ENCODE measurements at places on chromosomes 4 and X.

DNA sequence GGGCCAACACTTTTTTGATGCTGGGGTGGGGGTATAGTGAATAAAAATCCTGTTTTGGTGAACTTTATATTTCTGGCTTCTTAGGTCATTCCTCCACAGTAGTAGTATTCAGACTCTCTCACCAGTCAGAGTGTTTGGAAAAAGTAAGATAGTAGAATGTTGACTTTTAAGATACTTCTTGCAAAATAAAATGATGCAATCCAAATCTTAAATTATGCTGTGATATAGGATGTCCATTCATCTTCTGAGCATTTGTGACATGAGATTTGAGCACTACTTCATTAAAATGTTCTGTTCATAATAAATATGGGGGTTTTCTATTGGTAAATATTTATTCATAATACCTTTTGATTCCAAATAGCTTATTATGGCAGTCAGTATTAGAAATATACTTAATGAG lies 70.1 kb downstream of the BMP2K start:
- no peak for DNase-seq

DNA sequence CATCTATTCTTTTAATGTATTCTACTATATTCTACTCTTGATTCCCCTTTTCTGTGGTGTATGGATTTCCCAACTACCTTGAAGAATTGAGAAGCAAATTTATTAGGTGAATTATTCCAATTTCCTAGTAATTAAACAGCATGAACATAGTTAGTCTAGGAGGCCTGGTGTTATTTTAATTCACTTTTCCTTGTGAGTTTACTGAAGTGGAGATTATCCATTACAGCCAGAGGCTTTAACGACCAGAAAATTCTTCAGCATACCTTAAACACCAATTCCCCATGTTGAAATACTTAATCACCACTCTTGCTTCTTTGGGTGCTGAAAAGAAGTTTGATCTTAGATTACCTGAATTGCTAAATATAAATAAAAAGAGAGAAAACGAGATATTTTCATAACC lies 29.4 kb downstream of the FAT4 start:
- no peak for DNase-seq

GRCh38 chrX:1700757-1701156 lies 85.9 kb downstream of the ASMT start:
- DNase-seq, result no peak

DNA sequence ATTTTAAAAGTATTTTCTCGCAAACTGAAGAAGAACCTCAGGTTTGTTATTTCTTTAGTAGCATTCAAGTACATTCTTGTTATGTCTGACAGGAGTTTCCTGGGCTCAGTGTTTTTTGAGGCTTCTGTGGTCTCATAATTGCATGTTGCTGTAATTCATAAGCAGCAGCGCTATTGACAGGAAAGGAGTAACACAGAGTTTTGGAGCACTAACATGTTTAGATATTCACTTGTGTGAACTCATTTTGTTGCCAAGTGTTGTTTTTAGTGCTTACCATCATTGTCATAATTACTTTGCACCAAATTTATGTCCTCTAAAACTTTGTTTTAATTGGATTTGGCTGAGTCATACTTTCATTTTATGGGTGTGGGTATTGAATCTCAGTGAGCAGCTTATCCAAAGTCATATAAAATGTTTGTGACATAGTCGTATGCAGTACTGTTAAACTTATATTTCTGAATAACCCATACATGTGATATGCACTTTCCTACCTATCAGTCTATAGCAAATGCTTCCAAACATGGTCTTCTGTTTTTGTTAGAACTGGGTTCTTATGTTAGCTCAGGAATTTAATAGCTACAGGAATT lies 358.7 kb upstream of the CTSO start:
- DNase-seq, result no peak

DNA sequence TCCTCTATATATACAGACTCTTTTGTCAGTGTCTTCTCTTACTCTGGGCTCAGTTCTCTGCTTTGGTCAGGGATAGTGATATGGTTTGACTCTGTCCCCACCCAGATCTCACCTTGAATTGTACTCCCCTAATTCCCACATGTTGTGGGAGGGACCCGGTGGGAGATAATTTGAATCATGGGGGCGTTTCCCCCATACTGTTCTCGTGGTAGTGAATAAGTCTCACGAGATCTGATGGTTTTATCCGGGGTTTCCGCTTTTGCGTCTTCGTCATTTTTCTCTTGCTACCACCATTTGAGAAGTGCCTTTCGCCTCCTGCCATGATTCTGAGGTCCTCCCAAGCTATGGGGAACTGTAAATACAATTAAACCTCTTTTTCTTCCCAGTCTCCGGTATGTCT lies 144.4 kb downstream of the GLUD2 start:
- DNase-seq, result no peak

DNA sequence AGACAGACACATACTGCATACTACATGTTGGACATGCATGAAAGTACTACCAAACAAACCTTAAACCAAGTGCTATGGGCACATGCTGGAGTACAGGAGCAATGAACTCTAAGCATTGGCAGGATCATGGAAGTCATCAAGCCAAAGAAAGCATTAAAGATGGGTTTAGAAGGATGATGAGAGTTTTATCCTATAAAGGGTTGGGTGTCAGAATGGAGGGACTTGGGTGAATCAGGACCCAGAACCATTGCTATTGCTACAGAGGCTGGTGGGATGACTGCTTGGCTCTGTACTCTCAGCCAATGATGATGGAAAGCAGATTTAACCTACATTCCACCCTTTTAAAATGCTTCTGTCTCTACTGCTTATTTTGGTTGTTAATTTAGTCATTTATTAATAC lies 233.9 kb upstream of the EDA2R start:
- no peak for DNase-seq

DNA sequence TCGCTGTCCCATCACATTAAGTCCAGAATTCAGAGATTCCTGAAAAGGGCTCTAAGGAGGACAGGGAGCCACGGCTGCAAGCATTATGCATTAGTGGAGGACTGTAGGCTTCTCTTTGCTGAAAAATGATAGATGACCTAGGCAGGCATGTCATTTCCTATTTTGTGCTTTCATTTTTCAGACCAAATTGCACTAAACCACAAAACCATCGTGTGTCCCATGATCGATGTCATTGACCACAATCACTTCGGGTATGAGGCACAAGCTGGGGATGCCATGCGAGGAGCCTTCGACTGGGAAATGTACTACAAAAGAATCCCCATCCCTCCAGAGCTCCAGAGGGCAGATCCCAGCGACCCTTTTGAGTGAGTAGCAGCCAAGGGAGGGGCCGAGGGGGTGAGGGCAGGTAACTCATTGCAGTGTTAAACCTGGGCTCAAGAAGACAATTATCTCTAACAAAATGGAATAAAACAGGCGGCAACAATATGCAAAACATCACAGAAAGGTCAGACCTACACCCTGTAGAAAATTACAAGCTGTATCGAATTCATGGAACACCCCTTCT lies 355.2 kb upstream of the GALNT7 start:
- DNase-seq, result no peak

DNA sequence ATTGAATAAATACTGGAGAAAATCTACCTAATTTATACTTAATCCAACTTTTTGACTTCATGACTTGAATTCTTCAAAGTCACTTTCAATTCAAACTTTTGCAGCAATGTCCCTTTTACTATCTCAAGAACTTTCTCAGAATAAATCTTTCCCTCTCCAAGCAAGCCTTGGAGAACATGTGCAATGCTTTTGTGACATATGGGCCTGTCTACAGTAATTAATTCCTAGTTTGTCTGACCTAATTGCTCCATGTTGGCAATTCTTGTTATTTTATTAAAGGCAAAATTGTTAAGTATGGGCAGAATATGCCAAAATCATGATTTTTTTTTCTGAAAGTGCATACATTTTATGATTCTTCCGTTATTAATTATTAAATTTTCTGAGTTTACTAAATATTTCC lies 1115.3 kb downstream of the PDHA2 start:
- DNase-seq, result no peak

DNA sequence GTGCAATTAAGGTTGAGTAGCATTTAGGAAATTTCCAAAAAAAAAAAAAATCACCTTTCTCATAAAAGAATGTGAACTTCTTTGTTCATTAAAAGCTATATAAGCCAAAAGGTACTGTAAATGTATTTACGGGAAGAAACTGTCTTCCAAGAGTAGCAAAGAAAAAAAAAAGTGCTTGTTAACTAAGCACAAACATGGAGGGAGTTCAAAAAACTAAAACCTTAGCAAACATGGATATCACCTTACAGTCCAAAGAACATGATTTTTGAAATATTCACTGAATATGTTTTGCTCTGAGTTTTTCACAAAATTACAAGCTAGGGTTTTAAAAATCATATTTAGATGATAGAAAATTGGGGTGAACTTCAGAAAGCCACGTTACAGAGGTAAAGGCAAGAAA lies 217.5 kb downstream of the ADAMTS3 start:
- DNase-seq, result no peak

GRCh38 chrX:83511208-83511607 lies 3.1 kb downstream of the POU3F4 start:
- DNase-seq, result no peak

DNA sequence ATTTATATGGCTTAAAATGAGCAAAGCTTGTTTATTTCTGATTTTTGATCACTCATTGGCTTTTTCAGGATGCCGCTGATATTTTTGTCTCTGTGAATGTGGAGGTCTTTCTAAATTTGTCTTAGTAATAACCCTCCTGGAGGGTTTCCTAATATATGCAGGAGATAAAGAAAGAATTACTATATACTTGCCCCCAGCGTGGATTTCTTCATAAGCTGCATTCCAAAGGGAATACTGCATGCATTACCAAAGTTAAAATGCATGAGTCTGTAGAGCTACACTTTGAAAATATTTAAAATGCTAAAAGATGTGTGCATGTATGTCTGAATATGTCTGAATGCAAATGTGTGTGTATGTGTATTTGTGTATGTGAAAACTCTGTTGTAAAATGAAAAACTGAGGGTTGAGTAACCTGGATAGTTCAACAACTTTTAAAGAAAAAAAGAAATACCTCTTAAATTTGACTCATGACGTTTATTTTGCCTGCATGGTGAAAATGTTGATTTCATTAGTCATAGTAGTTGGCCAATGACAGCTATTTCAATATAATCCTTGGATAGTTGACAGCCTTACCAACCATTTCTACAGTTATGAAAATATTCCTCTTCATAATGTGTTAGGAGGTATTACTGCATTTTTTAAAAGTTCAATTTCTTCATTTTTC lies 113.2 kb upstream of the ZNF827 start:
- no peak for DNase-seq

Data from stimulated activated CD8-positive, alpha-beta memory T cell treated with anti-CD3 and anti-CD28 coated beads, Interleukin-15, amount 100 ng/mL, for 4 hours (primary cell).